Stimulated activated CD4-positive, alpha-beta T cell treated with anti-CD3 and anti-CD28 coated beads, Interleukin-12 subunit alpha, Interleukin-12 subunit beta, amount 100 ng/mL, for 4 hours (primary cell): ENCODE measurements at places on chromosomes 3 and 15.
A peak's percentile ranks its signal among the peaks of the same experiment; 100 is the strongest.

DNA sequence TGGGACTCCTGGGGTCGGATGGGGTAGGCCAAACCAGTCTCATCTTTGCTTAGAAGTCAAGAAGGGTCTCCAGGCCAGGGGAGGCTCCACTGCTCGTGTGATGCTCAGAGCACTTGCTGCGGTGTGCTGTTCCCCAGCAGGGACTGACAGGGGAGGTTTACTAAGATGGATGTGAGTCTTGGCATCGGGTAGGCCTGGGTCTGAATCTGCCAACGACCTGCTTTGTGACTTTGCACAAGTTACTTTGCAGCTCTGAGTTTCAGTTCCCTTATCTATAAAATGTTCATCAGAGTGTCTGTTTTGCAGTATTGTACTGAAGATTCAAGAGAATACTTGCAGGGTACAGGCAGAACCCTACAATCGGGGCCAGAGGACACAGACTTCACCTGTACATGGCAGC lies 17.3 kb upstream of the CDCP1 start:
- no peak for DNase-seq

DNA sequence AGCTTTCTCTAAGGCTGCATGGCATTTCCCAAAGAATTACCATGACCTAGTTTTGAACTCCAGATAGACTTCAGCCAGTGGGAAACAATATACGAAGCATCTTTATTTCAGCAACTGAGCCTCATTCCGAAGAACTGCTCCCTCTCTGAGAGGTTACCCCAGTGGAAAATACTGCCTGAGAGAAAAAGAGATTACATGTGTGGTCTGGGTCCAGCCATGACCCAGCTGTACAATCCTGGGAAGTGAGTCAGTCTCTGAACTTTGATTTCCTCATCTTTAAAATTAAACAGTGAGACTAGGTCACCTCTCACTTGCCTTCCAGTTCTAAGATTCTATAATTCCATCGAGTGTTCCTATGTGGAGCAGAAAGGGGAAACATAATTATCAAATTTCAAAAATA lies 42.4 kb downstream of the TNIK start:
- DNase-seq: no peak

- no peak for DNase-seq
Measured at GRCh38 chr3:176824811-176825210, 372.5 kb downstream of the TBL1XR1 start.

DNA sequence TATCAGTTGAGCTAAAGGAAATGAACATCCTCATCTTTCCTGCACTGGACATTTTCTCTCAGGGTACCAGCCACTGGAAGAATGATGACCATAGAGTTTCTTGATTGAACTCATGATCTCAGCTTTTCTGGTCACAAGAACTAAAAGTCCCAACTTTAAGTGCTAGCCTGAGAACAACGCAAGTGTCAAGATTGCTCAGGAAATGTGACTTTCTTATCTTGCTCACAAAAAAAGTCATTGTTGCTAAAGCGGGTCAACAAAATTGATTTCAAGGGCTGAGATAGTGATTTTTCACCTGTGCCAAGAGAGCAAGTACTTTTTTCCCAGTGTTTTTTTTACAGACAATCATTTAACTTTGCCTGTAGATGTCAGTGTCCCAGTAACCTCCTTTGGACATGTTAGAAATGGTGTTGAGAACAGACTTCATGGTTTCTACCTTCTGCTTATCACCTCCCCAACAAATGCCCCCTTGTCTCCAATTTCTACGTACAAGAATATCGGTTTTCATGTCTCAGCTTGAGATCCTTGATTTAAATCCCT lies 125.9 kb downstream of the SEMA6D start:
- DNase-seq: no peak

DNA sequence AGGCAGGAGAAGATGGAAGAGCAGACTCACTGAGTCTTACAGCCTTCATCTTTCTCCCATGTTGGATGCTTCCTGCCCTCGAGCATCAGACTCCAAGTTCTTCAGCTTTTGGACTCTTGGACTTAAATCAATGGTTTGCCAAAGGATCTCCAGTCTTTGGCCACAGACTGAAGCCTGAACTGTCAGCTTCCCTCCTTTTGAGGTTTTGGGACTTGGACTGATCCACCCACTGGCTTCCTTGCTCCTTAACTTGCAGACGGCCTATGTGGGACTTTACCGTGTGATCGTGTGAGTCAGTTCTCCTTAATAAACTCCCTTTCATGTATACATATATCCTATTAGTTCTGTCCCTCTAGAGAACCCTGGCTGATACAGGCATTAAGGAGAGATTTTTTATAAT lies 62.4 kb upstream of the TNIK start:
- DNase-seq: no peak

DNA sequence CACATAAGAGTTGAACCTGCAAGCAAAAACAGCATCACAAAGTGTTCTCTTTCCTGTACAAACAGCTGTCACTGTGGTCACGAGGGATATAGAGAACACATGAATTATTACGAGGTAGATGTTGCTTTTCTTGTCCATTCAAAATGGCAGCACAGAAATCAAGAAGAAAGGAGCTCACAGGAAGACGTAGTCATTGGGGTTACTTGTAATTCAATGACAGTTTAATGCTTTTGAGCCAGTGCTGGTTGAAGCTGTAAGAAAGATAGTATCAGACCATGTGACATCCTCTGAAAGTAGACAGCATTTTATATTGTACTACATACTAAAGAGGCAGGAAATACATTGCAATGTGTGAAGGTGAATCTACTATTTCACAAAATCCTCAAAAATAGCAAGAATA lies 140.4 kb downstream of the ABI3BP start:
- DNase-seq: no peak

- DNase-seq: no peak
Measured at GRCh38 chr3:65439641-65440284, 599.0 kb downstream of the MAGI1 start.

DNA sequence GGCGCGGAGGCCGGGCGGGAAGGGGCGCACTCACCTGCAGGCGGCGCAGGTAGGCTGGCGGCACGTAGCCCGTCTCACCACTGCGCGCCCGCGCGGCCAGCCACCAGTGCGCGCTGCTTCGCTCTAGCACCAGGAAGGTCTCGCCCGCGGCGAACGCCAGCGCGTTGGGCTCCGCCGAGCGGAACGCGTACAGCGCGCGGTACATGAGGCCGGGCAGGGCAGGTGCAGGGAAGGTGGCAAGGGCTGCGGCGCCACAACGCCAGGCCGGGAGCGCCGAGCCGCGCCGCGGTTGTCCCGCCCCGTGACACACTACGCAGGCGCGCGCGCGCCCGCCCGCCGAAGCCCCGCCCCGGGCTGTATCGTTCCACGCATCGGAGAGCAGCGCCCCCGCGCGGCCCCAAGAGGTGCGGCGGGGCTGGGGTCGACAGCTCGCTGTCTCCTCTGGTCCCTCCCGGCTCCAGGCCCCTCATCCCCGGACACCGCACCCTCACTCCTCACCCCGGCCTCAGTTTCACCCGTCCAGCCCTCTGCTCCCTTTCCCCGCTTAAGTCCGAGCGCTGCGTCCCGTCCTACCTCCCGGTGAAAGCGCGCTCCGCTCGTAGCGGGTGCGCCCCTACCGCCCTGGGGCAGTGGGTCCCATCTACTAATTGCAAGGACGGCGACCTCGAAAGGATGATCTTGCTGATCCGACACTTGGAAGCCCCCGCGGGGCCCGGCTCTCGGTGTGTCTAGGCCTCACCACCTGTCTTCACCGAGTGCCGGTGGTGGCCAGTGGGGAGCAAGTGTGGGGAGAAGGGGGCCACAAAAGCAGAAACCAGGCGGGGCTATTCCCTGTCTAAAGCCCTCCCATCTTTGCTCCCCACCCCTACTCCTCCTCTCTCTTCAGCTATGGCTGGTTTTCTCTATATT lies at the start of gene NCKIPSD:
Gene NCKIPSD (minus strand): TSS at position 313 of the 909 bp plus-strand sequence. CDS start 108 bp downstream, at position 205.
- peak; percentile 93 for DNase-seq

DNA sequence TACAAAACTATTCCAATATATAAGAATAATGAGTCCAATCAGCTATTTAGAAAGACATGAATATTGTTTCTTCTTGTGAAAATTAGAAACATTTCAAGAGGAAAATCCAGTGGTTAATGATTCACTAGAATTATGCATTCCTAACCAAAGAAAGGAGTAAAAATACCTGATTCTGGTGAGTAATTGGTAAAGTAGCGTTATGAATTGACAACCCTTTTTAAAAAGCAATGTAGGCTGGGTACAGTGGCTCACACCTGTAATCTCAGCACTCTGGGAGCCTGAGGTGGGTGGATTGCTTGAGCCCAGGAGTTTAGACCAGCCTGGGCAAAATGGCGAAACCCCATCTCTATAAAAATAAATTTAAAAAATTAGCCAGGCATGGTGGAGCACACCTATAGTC lies 43.3 kb downstream of the TOPAZ1 start:
- no peak for DNase-seq

GRCh38 chr15:95693917-95694316 lies 636.6 kb upstream of the NR2F2 start:
- DNase-seq: no peak

- no peak for DNase-seq
Measured at GRCh38 chr3:64216274-64217147, 8.8 kb downstream of the PRICKLE2 start.

DNA sequence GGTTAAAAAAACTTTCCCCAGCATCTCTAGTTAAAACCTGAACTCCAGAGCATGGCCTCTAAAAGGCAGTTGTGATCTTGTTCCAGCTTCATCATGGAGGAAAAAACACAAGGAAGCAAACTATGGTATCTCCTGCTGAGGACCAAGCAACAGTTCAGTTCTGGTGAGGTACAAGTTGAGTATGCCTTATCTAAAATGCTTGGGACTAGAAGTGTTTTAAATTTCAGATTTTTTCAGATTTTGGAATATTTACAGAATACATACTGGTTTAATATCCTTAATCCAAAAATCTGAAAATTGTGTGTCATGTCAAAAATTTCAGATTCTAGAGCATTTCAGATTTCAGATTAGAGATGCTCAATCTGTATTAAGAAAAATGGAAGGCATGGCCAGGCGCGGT lies 9.7 kb downstream of the DBR1 start:
- DNase-seq: no peak

DNA sequence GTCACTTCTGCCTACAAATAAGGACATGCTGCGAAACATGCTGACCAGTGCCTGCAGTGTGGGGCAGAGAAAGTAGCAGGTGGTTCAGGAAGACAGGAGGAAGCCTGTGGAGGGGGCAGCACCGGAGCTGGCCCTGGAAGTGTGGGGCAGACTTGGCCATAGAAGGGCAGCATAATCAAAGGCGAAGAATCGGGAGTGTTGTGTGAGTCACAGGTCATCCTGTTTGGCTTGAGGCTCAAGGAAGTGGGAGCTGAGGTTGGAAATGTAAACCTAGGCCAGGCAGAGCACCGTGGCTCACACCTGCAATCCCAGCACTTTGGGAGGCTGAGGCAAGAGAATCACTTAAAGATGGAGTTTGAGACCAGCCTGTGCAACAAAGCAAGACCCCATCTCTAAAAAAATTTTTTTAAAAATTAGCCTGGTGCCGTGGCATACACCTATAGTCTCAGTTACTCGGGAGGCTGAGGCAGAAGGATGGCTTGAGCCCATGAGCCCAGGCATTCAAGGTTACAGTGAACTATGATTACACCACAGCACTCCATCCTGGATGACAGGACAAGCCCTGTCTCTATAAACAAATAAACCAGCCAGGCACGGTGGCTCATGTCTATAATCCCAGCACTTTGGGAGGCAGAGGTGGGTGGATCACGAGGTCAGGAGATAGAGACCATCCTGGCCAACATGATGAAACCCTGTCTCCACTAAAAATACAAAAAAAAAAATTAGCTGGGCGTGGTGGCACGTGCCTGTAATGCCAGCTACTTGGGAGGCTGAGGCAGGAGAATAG lies 54.0 kb downstream of the FAM43A start:
- no peak for DNase-seq

DNA sequence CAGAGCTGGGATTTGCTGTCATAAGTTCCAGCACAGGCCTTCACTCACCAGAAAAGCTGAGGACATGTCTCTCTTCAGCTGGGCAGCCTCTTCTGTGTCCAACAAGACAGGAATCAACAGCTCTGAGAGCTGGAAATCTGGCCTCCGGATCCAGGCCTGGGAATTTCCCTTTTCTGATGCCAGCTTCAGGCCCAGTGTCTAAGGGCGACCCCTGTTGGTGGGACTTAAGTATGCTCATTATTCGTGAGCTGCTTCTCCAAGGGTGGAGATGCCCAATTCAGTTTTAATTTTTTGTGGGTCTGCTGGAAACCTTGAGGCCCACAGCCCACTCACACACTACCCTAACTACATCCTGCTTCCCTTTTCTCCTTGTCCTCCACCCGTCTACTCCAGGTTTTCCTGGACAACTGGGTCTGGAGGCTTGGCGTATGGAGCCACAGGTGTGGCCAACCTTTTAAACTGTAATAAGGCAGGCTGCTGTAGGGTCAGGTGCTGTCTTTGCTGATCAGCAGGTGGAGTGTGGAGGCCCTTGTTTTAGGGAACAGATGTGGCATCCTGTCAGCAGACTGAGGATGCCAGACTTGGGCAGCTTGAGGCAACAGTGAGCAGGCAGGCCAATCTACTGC lies 2.6 kb upstream of the CEMIP start:
- DNase-seq: peak; percentile 56

GRCh38 chr3:159632128-159632527 lies 356.5 kb upstream of the IL12A start:
- DNase-seq: no peak

GRCh38 chr3:57085211-57085610 lies 24.7 kb downstream of the SPATA12 start:
- DNase-seq: no peak

GRCh38 chr15:95869920-95870319 lies 460.6 kb upstream of the NR2F2 start:
- DNase-seq: no peak

DNA sequence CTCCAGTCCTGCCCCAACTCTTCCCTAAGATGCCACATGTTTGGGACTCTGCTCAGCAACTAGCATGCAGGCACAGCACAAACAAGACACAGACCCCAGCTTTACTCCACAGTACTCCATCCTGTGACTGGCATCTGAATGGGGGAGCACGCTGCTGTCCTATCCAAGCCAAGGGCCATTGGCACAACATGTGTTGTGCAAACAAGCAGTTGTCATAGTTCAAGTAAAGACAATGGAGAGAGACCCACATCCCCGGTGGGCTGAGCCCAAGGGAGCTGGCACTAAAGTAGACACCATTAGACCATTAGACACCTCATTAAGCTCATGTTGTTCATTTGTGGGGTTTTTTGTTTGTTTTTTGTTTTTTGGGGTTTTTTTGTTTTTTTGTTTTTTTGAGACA lies 132.7 kb downstream of the CHSY1 start:
- DNase-seq: no peak

GRCh38 chr15:83118291-83118827 lies 10.9 kb downstream of the TM6SF1 start:
- DNase-seq: no peak

DNA sequence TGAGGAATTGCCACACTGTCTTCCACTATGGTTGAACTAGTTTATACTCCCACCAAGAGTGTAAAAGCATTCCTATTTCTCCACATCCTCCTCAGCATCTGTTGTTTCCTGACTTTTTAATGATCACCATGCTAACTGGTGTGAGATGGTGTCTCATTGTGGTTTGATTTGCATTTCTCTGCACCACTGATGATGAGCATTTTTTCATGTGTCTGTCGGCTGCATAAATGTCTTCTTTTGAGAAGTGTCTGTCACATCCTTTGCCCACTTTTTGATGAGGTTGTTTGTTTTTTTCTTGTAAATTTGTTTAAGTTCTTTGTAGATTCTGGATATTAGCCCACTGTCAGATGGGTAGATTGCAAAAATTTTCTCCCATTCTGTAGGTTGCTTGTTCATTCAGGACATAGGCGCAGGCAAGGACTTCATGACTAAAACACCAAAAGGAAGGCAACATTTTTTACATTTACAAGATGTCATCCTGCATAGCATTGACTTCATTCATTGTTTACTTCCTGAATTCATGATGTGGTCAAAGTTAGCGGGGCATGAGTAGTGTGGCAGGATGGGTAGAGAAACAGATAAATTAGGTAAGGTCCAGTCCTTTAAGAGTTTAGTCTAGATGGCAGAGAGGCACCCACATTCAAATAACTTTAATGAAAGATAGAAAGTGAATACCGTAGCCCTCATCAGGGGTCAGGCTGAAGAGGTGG lies 45.1 kb upstream of the LPP start:
- DNase-seq: no peak
